Prostate gland (tissue), 2 donors: ENCODE measurements at places on chromosomes 1 and 21. TPM values are rescaled to one million over a fixed set of nuclear protein-coding genes. Genes with fewer than 3 reads are reported as not detected.

CCDC17 gene
- 3.8 TPM for total RNA-seq

MNDA gene
- 11.4 TPM for total RNA-seq

CAMK1G gene
- total RNA-seq = 0.18 TPM

RIMS3 gene
- total RNA-seq = 10.5 TPM

ANXA9 gene
- 1.1 TPM for total RNA-seq

GRCh38 chr1:3491291-3492246, 37.1 kb downstream of the ARHGEF16 start:
- peak; percentile 73 for DNase-seq

- no peak for DNase-seq
Measured at GRCh38 chr1:90834354-90834885, 117.3 kb upstream of the BARHL2 start.

- no peak for DNase-seq
Measured at GRCh38 chr21:14358775-14359174, 24.2 kb downstream of the HSPA13 start.

DNA sequence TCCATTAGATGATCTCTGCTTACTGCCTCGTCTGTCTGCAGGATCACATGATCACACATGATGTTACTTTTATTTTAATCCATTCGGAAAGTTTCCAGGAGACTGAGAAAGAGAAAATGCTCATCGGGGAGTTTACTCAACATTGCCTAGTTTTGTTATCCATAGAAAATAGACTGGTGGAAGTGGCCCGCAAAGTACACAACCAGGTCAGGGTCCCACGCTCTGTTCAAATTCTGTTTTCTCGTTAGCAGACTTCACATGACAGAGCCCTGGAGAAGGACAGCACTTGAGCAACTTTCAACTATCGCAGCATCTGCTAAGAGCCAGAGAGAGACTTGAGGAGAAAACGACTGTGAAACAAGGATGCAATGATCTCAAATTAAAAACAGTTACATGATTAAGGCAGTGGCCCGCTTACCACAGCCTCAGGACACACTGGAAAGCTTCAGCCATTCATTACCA, 44.2 kb downstream of the ADAMTS1 start:
- DNase-seq = no peak

DNA sequence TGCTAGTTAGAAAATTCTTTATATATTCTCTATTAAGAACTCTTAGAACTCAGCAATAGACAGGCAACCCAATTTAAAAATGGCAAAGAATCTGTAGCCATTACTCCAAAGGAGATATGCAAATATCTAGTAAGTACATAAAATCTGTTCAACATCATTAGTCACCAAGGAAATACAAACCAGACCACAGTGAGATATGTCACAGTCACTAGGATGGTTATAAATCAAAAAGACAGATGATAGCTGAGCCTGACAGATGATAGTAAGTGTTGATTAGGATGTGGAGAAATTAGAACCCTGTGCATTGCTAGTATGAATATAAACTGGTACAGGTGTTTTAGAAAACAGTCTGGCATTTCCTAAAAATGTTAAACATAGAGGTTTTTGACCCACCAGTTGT, 26.6 kb downstream of the SRSF11 start:
- DNase-seq = no peak

DNA sequence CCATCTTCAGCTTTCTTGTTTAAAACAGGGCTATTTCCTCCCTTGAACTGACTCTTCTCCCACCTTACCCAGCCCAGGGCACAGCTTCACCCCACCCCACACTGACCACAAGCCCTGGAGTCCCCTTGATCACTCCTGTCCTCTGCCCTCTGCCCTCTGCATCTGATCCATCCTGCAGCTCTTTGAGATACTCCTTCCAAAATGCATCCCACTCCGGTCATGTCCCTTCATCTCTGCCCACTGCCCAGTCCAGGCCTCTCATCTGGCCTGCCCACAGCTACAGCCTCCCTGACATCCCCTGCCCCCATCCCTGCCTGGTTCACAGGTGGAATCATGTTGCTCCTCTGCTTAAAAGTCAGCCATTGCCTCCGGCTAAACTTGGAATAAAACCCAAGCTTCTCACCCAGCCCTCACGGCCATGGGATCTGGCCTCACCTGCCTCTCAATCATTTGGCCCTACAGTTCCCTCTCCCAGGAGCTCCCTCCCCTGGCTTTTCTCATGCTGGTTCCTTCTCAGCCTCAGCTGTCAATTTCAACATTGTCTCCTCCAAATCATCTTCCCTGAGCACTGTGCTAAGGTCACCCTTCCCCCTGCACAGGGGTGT, 202.0 kb downstream of the MATN1 start:
- DNase-seq = no peak
